Activated gamma-delta T cell (primary cell): ENCODE measurements at places on chromosomes 3 and 15.

GRCh38 chr3:64578062-64578770, 109.6 kb downstream of the ADAMTS9 start:
- no peak for DNase-seq

DNA sequence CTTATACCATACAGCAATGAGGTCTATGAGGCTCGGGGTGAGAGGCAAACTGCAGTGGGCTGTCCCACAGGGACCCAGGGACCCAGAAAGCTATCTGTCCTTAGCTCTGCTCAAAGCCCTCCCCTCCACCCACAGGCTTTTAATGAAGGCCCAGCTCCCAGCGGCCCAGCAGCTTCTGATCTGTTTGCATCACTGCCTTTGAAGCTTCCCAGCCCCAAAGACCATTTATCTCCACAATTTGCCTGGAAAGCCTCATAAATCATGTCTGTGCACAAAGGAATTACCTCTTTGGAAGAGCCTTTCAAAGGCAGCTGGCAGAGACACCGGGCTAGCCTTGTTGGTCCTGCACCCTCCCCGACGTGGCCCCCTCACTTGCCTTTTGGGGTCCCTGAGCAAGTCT, 123.9 kb downstream of the RAB11A start:
- no peak for DNase-seq

DNA sequence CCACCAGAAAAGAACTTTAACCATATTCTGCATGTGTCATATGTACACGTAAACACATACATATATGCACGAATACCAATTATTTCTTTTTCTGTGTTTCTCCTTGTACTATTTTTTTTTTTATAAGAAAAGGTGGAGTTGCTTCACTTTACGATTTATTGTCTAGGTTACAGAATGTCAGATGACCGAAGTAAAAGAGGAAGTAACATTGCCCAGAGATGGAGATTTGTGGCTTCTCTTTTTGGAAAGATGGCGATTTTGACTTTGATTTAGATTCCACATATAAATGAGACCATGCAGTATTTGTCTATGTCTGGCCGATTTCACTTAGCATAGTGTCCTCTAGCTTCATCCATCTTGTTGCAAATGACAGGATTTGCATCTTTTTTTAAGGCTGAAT, 293.1 kb downstream of the SV2B start:
- no peak for DNase-seq

- peak; percentile 54 for DNase-seq
Observed at GRCh38 chr3:58237941-58238681, 519 bp downstream of the ABHD6 start.

DNA sequence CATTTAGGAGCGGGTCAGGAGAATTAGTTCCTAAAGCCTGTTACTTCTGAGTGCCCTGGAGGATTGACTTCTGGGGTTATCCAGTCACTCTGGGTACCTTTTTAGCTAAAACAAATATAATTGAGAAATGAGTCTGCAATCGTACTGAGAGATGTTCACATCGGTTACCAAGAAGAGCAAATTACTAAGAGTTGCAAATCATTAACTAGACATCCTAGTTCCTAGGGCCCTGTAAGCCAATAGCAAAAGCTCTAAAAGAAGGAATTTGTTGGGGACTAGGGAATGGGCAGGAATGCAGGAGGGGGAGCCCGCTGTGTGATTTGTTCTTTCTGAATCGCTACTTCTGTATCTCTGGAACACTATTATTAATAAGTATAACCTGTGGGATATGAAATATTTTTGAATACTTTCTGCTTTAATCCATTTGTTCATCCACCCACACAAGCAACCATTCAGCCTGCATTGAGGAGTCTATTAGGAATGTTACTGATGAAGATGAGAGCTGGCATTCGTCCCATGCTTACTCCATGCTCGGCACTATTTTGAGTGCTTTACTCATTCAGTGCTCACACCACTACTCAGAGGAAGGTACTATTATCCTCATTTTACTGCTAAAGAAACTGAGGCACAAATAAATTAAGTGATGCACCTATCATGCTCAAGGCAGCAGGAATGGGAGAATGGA, 31.5 kb upstream of the KY start:
- no peak for DNase-seq

DNA sequence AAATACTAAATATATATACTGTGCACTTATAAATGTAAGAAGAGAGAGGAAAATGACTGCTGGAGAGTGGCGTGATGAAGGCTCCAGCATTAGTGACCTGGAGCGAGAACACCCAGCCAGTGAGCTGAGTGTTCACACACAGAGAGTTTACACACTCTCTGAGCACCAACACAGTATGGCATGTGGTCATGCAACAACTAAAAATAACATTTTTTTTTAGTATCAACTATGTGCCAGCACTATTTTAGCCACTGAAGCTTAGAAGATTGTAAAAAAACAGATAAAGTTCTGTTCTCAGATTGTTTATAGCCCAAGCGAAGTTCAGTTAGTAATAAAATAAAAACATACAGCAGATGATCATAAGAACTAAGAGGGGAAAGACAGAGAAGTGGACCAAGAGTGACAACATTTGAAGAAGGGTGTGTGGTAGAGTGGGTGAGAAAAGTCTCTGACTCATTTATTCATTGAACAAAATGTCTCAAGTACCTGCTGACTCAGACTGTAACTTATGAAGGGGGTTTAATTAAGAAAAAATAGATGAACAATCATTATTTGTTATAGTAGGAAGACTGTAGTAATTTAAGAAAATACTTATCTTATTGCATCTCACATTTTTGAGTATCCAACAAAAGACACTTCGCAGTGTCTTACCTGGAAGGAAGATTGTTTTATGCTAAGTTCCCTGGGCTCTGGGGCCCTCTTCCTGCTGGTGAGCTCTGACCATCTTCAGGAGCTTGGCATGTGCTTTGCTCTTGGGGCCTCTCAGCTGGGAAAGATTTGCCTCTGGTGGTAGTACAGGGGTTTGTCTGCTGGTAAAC, 43.8 kb downstream of the GAP43 start:
- no peak for DNase-seq

- DNase-seq, result no peak
Observed at GRCh38 chr15:95278532-95279245, 1047.3 kb downstream of the MCTP2 start.

DNA sequence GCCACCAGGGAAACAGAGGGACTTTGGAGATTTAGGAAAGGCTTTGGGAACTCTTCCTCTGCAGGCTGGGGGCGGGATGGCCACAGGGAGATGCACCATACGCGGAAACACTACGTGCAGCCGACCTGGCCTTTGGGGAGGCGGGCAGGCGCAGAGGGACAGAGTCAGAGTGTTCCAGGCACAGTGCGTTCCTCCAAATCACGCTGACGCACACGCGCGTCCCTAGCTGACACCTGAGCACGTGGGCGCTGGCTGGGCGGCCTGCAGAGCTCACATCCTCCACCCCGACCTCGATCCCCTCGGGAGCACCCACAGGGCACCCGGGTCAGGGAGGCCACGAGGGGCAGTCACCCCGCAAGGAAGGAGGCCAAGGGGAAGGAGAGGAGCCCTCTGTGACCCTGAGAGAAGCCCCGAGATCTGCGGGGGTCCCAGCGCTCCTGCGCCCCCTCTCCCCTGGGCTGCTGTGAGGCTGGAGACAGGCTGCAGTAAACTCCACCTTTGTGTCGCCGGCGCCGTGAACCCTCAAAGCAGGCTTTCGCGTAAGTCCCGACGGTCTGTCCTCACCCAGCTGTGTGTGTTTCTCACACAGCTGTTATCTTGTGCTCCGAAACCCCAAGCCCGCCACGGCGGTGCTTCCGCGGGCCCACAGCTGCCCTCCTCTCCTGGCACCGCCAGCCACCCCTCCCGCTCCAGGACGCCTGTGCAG, 196.3 kb downstream of the OCA2 start:
- no peak for DNase-seq

GRCh38 chr3:136380530-136380929, 130.4 kb downstream of the PCCB start:
- no peak for DNase-seq

DNA sequence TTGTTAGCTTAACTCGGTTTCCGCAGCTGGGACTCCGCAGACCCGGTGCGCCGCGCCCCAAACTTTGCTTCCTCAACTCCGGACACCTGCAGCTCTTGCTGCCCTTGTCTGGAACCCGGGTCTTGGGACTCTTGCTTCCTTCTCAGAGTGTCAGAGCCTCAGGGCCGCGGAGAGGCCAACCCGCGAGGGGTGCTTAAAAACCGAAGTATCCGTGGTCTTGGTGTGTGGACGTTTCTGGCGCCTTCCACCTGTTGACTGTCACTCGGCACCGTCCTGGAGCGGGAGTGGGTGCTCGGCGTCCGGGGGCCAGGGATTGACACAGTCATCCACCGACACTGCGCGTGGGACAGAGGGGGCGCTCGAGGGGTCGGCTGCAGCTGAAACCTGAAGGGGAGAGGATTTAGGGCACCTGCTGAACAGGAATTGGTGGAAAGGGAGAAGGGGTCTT, 386 bp downstream of the SQOR start:
- peak; percentile 34 for DNase-seq

- no peak for DNase-seq
Observed at GRCh38 chr15:70062321-70062956, 35.3 kb downstream of the TLE3 start.

GRCh38 chr3:136835813-136836510, 17.0 kb downstream of the SLC35G2 start:
- DNase-seq, result no peak
